ENCODE measurements at places on chromosomes 16 and 17. TPM values are rescaled to one million over a fixed set of nuclear protein-coding genes. Genes with fewer than 3 reads are reported as not detected.

- no peak for DNase-seq
Observed at GRCh38 chr16:57540387-57540786, 2.1 kb upstream of the ADGRG5 start.

DNA sequence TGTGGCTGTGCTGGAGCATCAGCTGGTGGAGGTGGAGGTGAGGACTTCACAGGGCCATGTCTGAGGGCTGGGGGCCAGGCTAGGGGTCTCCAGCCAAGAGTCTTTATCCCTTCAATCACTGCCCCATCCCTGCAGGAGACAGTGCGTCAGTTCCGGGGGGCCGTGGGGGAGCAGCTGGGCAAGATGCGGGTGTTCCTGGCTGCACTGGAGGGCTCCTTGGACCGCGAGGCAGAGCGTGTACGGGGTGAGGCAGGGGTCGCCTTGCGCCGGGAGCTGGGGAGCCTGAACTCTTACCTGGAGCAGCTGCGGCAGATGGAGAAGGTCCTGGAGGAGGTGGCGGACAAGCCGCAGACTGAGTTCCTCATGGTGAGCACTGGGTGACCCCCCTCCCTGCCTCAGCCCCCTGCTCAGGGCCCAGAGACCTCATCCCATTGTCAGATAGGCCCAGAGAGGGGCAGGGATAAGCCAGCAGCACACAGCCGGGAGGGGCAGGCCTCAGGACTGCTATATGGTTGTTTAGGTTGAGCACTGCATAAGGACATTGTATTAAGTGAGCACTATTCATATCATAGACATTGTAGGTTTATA, 2.3 kb upstream of the PYDC1 start:
- no peak for DNase-seq

DNA sequence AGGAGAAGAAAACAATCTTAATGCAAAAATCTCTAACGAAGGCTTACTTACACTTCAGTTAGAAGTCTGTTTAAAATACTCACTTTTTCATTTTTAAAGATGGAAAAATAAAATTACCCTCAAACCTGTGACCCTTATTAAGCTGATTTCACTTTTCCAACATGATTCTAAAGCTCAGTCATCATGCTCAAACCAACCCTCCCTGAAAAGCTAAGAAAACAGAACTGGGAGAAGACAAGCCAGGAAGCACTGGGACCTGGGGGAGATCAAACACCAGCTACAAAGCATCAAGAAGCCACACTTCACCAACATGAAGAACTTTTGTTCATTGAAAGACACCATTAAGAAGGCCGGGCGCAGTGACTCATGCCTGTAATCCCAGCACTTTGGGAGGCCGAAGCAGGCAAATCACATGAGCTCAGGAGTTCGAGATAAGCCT, 88.8 kb downstream of the LITAF start:
- DNase-seq = peak; percentile 39

DNA sequence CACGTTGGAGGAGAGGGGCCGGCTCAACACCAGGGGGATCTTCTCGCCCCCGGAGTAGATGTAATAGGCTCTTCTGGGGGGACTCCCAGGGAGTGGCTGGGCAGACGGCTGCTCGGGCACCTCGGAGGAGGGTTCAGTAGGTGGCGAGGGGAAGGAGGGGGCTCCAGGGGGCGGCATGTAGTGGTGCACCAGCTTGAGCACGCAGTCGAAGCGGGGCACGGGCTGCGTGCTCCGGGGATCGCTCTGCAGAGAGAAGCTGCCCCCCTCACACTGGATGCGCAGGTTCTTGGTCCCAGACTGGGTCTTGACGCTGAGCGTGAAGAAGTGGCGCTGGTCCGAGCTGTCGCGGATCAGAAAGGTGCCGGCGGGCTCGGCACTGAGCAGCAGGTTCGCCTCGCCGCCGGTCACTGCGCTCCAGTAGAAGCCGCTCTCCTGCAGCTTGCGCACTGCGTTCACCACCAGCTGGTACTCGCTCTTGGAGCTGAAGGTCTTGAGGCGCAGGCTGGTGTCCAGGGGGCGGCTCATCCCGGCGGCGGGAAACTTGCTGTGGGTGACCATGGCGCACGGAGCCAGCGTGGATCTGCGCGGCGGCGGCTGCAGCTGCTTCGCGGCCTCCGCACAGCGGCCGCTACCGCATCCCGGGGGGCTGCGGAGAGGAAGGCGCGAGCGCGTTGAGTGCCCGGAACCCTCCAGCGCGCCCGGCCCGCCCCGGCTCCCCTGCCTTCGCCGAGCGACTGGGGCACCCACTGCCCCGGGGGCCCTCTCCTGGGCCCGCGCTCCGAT, 1.1 kb downstream of the SOCS3 start:
- peak; percentile 76 for DNase-seq

ABCC11 gene
- 0.20 TPM for polyA plus RNA-seq

Data from fibroblast of lung (primary cell).